Breast epithelium (tissue), 4 donors: ENCODE measurements at places on chromosomes 12 and 14.
A peak's percentile ranks its signal among the peaks of the same experiment; 100 is the strongest.

- DNase-seq: peak; percentile 95
Measured at GRCh38 chr14:35341751-35342488, 49.7 kb downstream of the PSMA6 start.

DNA sequence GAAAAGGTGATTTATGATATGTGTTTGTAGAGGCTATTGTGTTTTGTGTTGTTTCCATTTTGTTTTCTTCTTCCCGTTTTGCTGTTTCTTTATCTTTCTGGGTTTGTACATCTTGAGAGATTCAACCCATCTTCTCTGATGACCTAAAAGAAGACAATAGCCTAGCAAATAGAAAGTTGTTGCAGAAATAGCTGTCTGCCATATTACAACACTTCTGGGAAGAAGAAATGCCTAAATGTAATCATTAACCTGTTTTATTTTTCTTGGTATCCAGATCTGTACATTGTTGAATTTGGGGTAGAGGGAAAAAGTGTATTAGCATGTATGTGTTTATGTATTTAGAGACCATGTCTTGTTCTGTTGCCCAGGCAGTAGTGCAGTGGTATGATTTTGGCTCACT is 50.3 kb downstream of the SPATS2 start:
- DNase-seq: no peak

DNA sequence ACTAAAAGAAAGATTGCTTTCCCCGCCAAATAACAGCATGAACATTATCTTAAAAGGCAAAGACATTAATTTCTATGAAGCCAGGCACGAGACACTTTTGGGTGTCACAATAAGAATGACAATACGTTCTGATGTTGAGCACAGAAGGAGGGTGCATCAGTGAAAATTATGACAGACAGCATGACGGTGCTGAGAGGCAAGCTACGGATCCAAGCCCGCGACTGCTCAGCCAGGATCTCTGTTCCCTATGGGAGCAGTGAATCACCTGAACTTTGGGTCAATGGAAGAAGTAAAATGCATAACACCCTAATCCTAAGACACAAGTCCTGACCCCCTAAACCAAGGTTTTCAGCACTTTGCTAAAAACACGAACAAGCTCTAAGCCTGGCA is 51.7 kb downstream of the SLC25A47 start:
- DNase-seq: no peak

DNA sequence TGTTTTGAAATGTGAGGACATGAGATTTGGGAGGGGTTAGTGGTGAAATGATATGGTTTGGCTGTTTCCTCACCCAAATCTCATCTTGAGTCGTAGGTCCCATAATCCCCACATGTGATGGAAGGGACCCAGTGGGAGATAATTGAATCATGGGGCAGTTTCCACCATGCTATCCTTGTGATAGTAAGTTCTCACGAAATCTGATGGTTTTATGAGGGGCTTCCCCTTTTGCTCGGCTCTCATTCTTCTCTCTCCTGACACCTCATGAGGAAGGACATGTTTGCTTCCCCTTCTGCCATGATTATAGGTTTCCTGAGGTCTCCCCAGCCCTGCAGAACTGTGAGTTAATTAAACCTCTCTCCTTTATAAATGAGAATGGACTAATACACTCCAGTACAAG is 18.0 kb downstream of the GALNT6 start:
- no peak for DNase-seq

GRCh38 chr12:26786865-26787514 is 46.0 kb downstream of the ITPR2 start:
- DNase-seq: no peak

GRCh38 chr14:103634156-103634555 is 5.1 kb downstream of the KLC1 start:
- DNase-seq: no peak

DNA sequence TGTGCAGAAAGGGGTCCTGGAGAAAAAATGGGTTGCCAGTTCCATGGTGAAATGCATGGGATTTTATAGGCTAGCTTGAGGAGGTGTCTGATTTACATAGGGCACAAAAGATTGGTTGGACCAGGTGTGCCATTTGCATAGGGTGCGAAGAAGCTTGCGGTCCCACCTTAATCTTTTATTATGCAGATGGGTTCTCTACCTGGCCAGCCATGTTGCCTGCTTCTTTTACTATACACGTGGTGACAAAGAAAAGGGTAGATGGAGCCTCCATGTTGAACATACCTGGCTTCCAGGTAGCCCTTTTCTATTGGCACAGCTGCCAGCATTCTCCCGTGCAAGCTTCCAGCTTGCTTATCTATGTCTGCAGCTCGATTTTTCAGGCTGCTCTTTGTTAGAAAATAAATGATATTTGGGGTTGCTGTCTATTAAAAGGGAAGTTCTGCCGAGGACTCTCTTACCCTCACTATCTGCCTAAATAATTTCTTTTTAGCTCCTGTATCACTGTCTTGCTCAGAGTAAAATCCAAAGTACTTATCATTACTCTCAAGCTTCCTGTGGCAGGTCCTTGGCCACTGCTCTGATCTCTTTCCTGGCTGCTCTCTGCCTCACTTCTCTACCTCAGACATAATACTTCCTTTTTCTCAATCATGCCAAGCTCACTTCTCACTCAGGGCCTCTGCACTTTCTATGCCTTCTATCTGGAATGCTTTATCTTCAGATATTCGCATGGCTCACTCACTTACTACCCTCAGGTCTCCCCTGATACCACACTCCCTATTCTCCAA is 216.0 kb upstream of the DAAM1 start:
- DNase-seq: no peak

- no peak for DNase-seq
Measured at GRCh38 chr12:92338671-92339070, 193.0 kb upstream of the BTG1 start.

GRCh38 chr14:101359221-101360053 is 201.9 kb upstream of the DIO3 start:
- DNase-seq: peak; percentile 32

- no peak for DNase-seq
Measured at GRCh38 chr12:49298160-49298559, 3.2 kb downstream of the PRPH start.

DNA sequence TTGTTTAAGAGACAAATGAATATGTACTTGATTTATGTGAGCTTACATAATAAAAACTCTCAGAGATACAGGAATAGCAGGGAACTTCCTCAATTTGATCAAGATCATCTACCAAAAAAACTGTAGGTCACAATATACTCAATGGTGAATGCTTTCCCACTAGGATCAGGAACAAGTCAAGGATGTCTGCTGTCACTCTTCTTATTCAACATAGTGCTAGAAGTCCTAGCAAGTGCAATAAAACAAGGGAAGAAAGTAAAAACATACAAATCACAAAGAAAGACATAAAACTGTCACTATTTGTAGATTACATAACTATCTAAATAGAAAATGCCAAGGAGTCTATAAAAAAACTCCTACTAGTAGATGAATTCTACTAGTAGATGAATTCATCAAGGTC is 41.9 kb upstream of the PAWR start:
- no peak for DNase-seq

DNA sequence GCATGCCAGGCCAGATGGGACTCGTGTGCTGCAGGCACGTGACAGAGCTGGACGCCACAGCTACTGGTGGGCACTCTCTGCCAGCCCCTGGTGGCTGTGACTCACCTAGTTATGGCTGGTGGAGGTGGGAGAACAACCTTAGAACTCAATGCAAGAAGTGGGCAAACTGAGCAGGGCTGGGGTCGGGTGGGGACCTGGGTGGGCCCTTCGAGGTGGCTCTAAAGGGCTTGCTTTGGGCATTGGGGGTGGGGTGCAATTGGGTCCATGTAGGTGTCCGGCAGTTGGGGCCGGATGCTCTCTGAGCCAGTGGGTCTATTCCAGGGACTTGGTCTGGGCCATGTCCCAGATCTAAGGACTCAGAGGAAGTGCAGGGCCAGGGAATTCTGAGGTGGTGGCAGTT is 5.1 kb upstream of the SERPINA12 start:
- DNase-seq: peak; percentile 47

GRCh38 chr14:26132061-26132645 is 465.7 kb downstream of the NOVA1 start:
- DNase-seq: no peak

GRCh38 chr14:35435177-35435576 is 30.6 kb upstream of the NFKBIA start:
- no peak for DNase-seq

DNA sequence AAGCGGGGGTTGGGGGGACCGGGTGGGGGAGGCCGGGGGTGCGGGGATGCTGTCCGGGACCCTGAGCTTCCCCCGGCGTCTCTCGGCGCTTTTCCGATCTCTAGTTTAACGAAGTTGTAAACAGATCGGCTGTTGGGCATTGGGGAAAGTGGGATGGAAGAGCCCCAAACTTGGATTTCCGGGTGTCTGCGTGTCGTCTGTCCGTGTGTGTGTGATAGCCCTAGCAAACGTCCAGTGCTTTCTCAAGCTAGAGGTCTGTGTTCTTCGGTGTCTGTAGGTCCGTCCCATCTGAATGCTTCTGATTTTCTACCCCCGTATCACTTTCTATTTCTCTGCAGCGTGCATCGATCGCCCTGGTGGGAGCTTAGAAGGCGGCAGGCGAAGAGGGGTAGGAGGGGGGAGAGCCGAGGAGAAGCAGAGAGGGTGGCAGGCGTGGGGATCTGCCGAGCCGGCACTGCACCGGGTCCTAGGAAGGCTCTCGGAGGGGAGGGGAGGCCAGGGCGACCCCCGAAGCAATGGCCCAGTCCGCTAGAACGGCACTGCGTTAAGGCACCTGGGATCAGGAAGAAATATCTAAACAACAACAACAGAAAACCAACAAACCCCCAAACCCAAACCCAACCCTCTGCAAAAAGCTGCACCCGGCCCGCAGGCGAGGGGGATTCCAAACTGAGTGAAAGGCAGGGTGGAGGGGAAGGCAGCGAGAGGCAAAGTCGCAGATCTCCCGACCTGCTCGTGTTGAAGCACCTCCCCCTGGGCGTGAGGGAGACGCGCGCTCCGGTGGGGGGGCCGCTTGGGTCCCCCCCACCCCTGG is 1.0 kb downstream of the KCNA1 start:
- no peak for DNase-seq

GRCh38 chr14:49677643-49678042 is 10.4 kb downstream of the POLE2 start:
- no peak for DNase-seq

DNA sequence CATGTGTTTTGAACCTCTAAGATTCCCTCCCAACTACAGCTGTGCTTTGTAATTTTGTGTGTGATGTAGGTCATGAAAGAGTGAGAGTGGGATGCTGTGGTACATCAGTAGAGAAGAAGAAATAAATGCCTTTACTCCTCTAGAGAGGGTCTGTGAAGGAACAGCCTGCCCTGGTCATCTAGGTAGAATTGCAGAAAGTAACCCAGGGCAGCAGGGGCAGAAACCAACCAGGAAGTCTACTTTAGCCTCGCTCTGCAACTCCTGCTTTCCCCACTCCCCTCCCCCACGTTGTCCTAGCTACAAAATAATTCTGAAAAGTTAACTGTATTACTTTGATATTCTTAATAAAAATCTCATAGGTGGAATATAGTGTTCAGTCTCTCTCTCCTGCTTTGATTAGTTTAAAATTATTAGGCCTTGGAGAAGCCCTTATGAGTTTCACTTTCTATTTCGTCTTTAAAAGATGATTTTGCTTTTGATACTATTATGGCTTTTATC is 7.5 kb downstream of the TBK1 start:
- no peak for DNase-seq

DNA sequence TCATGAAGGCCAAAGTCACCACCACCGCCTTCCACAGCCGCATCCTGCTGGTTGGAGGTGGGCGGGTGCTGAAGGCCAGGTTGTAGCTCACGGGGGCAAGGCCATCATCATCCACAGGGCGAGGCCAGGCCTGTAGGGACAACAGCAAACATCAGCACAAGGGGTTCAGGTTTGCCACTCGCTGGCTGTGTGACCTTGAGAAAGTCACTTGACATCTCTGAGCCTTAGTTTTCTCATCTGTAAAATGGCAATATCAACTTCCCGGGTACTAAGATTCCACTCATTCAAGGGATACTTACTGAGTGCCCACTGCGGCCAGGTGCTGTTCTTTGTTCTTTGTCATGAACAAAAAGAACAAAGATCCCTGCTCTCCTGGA is 6.1 kb downstream of the ABCB9 start:
- DNase-seq: no peak

DNA sequence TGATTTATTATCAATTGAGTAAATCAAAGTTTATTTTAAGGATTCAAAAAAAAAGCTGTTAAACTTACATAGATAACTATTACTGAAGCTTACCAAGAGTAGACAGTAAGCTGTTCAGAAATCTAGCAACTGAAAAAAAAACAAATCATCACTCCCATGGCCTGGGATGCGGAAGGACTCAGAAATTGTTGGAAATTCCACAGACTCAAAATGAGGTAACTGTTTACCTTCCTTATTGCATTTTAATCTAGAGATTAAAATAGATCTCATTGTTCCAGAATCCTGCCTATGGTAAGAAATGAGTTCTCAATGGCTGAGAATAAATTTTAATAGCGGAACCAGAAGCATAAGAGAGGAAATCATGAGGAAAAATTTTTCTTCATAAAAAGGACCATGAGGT is 87.2 kb downstream of the PPM1H start:
- no peak for DNase-seq

DNA sequence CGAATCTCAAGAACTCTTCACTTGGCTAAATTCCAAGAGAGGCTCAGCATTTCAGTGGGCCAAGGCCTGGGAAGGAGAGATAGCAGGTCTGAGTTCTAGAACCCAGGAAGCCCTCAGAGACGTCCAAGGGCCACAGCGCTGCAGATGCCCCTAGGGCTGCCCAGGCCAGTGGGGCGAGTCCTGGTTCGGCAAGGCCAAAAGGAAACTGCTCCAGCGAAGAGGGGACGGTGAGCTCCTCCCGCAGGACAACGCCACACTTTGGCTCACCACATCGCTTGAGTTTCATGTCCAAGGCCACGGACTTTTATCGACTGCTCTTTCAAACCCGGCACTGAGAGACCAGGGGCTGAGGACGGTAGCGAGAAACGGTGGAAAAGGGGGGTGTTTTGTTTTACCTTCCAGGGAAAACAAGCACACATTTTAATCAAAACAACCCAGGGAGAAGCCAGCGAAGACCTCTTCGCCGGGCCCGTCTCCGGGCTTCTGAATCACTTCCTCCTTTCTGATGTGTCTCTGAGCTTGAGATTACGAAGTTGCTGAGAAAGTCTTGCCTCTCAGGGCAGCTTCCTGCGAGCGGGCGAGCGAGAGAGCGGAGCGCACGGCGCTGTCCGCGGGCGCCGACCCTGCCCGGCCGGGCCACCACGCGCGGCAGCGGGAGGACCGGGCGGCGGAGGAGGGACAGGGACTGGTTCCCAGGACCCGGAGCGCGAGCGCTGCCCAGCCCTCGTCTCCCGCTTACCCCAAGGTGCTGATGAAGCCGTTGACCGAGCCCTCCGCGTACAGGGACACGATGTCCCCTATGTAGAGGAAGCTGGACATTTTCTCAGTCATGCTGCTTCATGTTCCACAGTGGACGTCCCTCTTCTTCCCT is 808 bp downstream of the ITPR2 start:
- peak; percentile 56 for DNase-seq
